ENCODE measurements at places on chromosomes 5 and 9.

DNA sequence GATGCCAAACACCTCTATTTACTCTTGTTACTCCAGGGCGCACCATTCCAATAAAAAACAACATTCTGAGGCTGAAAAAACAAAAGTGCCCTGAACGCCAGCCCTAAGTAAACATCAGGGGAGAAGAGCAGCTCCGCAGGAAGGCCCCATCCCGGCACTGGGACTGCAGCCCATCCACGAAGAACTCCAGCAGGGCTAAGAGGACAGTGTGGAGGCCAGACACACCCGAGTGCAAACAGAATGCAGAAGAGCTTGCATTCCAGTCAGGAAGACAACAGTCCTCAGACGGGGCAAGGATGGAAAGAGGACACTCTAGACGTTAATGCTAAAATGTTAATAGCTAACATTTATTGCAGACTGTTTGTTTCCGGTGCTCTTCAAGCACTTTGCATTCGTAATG, 33.0 kb downstream of the FAM240B start:
- no peak for DNase-seq

DNA sequence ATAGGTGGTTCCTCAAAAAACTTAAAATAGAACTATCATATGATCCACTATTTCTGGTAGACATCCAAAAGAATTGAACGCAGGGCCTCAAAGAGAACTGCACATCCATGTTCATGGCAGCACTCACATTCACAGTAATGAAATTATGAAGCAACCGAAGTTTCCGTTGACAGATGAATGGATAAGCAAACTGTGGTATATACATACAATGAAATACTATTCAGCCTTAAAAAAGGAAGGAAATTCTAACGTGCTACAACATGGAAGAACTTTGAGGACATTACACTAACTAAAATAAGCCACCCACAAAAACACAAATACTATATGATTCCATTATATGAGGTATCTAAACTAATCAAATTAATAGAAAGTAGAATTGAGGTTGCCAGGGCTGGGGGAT, 18.5 kb downstream of the CENPK start:
- no peak for DNase-seq

DNA sequence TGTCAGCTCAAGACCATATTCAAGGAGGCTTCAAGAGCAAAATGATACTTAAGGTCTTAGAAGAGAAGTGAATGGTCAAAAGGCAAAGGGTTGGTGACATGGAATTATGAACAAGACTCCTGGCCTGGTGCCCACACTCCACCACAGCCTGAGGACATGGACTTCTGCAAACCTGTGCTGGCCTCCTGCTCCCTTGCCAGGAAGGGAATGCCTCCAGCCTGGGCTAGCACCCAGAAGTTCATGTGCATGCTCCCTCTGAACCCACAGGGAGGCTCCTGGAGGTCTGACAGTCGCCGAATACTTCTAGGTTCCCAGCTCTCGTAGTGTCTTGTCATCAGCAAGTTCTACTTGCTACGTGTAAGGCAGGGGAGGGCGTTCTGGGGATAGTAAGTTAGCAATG, 156.7 kb downstream of the FSTL4 start:
- DNase-seq, result no peak

DNA sequence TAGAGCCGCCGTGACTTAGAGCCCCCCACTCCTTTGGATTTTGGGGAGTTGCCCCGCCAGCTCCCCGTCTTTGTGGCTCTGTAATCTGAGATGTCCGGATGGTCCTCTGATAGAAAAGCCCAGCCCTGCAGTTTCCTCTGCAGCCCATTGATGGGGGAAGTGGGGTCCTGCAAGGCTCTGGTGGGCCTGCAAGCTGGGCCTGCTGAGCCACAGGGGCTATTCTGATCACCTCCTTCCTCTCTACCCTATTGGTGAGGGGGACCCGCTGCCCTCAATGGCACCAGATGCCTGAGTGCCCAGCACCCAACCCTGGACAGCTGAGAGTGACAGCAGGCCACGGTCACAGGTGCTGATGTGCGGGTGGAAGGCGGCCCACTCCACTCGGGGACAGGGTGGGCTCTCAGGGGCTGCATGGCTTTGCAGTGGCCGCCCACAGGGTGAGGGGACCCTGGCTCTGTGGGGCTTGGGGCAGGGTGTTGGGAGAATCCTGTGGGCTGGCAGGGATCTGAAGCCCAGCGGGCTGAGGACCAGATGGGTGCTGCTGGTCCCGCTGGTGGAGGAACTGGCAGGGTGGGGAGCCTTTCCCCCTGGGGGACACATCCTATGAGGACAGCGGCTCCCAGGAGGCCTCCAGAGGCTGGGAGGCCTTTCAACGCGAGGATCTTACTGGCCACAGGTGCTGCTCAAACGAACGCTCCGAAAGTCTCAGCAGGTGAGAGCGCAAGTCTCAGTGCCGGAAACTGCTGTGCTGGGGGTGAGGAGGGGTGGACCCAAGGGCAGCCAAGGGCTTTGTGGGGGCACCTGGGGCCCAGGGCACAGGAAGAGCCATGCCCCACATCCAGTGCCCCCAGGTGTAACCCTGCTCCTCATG, 30.0 kb upstream of the LPCAT1 start:
- DNase-seq, result no peak

GRCh38 chr5:117434254-117434653, 859.6 kb upstream of the SEMA6A start:
- DNase-seq, result no peak

- DNase-seq, result no peak
Observed at GRCh38 chr5:77200663-77201062, 9.8 kb upstream of the PDE8B start.

- peak; percentile 8 for DNase-seq
Observed at GRCh38 chr5:128965011-128965637, at the start of gene SLC27A6. TSS of gene SLC27A6 (plus strand) at chr5:128965488. CDS start at chr5:128966138, 650 bp downstream.
